Fibroblast of lung (primary cell): ENCODE measurements at places on chromosomes 12 and 14. TPM values are rescaled to one million over a fixed set of nuclear protein-coding genes. Genes with fewer than 3 reads are reported as not detected.

GRCh38 chr12:119325813-119326212 lies 8.7 kb upstream of the CCDC60 start:
- DNase-seq = no peak

DNA sequence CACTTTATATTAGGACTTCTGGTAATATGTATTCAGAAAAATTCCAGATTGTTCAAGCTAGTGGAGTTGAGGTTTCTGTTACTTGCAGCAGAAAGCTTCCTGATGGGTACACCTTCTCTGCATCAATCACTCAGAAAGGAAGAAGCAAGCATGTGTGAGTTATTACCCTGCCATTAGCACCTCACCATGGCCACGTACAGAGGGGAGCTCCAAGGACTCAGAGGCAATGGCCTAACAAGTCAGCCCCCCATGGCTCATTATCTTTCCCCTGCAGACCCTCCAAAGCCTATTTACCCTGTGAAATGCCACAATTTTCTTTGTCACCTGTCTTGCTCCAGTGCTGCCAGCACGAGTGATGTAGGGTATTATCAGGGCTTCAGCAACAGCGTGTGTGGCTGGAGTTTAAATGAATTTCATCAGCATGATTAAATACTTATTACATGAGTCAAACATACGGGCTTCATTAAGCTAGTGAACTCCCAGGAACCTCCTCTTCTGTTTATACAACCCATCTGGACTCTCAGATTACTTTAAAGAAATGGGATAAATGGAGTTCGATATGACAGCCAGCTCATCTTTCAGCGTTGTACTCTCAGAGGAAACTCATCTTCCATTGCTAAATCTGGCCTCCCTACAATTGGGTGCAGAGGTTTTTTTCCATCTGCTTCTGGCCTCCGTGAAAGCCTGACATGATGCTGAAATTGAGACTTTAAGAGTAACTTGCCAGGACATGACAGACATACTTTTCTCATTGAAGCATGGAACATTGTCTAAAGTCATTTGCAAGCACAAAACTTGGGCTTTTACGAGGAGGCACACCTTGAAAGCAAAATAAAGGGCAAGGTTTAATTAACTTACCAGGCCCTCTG lies 135.9 kb downstream of the TMEM30B start:
- DNase-seq = peak; percentile 96

DNA sequence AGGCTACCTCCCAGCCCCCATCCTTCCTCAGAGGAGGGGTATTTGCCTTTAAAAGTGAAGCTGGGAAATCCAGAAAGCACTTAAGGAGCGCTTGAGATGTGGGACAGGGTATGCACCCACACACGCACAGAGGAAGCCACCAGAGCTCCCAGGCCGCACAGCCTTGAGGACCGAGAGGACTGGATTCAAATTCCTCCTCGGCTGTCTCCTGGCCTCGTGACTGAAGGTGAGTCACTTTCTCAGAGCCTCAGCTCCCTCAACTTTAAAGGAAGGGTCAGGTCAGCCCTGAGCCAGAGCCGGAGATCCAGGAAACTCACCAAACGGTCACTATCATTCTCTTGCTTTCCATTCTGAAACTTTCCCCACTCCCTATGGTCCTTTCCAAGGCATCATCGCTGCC lies 37.6 kb downstream of the BCL11B start:
- no peak for DNase-seq

- DNase-seq = no peak
Measured at GRCh38 chr12:11645391-11645790, 4.1 kb upstream of the ETV6 start.

GRCh38 chr14:101758913-101759593 lies 2.5 kb upstream of the PPP2R5C start:
- no peak for DNase-seq

- DNase-seq = peak; percentile 37
Measured at GRCh38 chr14:69013943-69014782, 35.1 kb upstream of the ACTN1 start.

- DNase-seq = peak; percentile 15
Measured at GRCh38 chr12:100545092-100545491, 28.4 kb upstream of the GAS2L3 start.

The PLA2G1B gene
- 0.51 TPM in 1 of 2 replicates, not detected in the other for total RNA-seq

GRCh38 chr14:67641902-67642749 lies 22.4 kb downstream of the ARG2 start:
- DNase-seq = no peak

The TMCC3 gene
- total RNA-seq = 0.33 and 0.51 TPM in 2 replicates

- no peak for DNase-seq
Measured at GRCh38 chr14:100603341-100604120, 16.3 kb upstream of the BEGAIN start.

The ENDOU gene
- 0.17 TPM in 1 of 2 replicates, not detected in the other for total RNA-seq

DNA sequence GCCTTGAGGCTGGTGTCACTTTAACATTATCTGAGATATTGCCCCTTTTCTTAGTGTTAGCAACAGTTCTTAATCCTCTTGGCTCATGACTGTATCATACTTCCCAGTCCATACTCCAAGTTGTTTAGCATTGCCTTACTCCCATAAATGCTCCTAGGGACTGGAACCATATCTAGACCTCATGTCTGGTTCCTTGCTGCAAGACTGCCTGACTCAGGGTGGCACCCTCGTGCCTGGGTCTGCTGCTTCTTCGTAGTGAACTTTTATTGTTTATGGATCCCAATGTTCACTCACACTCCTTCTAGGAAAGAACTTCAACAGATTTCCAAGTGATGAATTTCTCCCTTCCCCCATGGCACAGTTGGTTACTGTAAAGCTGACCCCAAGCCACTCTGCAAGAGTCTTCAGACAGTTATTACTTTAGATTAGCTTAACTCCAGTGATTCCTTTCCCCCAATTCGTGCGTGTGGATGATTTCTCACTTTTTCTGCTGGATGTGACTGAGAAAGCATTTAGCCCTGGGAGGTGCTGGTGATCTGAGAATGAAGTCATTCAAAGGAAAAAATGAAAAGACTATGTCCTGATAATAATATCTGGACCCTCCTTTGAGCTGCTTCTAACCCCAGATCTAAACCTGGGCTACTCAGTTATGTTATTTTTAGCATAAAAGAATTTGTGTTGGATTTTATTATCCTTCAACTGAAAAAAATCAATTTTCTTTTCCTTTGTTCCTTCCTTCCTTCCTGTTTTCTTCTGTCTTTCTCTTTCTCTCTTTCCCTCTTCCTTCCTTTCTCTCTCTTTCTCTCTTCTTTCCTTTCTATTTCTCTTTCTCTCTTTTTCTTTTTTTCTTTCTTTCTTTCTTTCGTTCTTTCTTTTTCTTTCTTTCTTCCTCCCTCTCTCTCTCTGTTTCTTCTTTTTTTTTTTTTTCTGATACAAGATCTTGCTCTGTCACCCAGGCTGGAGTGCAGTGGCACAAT lies 47.5 kb upstream of the PPP1R12A start:
- peak; percentile 9 for DNase-seq

The RDH5 gene
- 12.1 and 49.2 TPM in 2 replicates for total RNA-seq

DNA sequence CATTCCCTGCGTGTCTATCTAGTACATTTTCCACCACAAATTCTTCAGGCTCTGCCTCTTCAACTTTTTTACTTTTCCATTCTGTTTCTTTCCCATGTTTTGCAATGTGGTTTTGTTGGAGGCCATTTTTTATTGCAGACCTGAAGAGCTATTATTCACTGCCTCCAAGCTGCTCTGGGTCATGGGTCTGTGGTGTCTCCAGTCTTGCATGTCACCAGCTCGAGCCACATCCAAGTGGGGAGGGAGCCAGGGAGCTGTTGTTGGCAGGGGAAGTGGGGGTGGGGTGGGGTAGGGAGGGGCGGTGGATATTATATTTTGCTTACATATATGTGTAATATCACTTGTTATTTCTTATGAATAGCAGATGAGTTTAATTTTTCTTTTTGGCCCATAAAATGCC lies 69.1 kb downstream of the VEZT start:
- DNase-seq = peak; percentile 35

- no peak for DNase-seq
Measured at GRCh38 chr14:78314484-78314883, 144.3 kb downstream of the NRXN3 start.

GRCh38 chr14:35847636-35848035 lies 21.5 kb downstream of the BRMS1L start:
- no peak for DNase-seq

GRCh38 chr14:47961634-47962033 lies 286.2 kb upstream of the MDGA2 start:
- DNase-seq = no peak

DNA sequence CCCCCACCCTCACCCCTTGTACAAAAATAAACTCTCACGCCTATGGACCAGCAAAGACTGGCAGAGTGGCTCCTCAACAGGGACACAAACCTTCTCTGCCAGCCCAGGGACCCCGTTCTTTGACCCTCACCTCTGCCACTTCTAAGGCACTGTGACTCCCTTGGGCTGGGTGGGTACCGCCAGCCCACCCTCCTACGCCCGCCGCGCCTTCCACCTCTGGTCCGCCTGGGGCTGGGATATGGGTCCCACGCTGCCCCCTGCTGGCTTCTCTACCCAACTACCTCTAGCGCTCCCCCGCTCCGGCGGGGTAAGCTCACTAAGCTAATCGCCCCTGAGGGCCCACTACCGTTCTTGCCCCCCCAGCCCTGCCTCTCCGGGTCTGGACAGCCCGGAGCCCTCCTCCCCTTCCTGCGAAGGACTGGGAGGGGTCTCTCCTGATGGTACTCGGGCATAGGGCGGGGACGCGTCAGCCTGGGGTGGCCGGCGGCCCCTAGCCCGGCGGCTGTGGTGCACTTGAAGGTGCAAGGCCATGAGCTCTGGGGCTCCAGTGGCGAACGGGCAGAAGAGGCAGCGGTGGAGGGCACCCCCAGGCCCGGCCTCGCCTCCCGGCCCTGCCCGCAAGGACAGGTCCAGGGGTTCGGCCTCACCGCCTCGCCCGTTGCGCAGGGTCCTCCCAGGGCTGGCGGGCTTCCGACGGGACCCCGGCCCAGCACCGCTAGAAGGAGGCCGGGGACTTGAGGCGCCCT lies 8.1 kb downstream of the ZNF219 start:
- DNase-seq = no peak

GRCh38 chr12:104712477-104712876 lies 245.6 kb downstream of the SLC41A2 start:
- DNase-seq = peak; percentile 64

DNA sequence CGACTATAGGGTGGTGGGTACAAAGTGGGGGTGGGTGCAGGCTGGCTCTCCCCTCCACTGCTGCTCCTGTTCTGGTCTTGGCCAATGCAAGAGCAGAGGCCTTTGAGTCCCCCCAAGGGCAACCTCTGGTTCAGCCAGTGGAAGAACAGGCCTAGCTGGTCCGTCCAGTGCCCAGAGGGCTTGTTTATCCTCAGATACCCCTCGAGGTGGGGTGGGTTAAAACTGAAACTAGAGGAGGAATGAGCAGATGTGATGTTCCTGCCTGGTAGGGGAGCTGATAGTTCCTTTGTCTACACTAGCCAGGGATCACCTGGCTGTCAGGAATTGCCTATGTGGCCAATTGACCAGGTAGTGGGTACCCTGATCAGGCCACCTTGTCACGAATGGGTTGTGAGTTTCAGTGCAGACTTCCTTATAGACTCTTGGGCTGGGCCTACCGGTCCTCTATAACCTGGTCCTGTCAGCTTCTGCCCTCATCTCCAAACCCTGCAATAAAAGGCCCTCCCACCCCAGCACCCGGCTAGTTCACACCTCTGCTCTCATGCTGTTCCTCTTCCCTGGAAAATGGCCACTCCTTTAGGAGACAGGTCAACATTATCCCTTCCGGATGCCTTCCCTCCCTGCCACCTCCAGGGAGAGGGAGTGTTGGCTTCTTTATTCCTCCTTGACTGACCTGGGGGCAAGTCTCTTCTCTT lies 10.7 kb upstream of the HSP90AA1 start:
- DNase-seq = no peak

GRCh38 chr14:91035855-91036254 lies 24.6 kb downstream of the RPS6KA5 start:
- DNase-seq = no peak

GRCh38 chr12:89069431-89069830 lies 282.9 kb downstream of the DUSP6 start:
- DNase-seq = no peak

The BHLHE41 gene
- total RNA-seq = 0.51 and 2.3 TPM in 2 replicates

DNA sequence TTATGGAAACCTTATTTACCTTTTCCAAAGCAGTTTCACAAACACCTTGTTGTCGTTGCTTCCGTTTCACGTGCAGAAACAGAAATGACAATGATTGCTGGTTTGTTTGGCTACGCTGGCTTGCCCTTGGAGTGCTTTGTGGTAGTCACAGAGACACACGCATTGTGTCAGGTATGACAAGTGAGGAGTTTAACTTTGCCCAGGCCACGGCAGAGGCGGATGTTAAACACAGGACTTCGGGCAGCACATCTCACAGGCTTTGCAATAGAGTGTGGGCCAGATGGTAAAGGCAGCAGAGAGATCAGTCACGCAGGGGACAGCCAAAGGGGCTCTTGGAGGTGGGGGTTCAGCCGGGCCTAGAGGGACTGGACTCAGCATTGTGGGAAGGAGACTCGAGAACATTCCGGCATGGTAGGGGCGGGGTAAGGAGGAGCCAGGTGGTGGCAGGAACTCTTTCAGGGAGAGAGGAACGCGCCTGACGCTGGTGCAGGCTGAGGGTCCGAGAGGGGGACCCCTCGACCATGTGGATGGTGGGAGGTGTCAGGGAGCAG lies 59.8 kb upstream of the KCNA1 start:
- no peak for DNase-seq

GRCh38 chr12:21676776-21677175 lies 19.1 kb upstream of the LDHB start:
- DNase-seq = no peak

GRCh38 chr14:73724696-73725095 lies 10.5 kb upstream of the PNMA1 start:
- DNase-seq = no peak

DNA sequence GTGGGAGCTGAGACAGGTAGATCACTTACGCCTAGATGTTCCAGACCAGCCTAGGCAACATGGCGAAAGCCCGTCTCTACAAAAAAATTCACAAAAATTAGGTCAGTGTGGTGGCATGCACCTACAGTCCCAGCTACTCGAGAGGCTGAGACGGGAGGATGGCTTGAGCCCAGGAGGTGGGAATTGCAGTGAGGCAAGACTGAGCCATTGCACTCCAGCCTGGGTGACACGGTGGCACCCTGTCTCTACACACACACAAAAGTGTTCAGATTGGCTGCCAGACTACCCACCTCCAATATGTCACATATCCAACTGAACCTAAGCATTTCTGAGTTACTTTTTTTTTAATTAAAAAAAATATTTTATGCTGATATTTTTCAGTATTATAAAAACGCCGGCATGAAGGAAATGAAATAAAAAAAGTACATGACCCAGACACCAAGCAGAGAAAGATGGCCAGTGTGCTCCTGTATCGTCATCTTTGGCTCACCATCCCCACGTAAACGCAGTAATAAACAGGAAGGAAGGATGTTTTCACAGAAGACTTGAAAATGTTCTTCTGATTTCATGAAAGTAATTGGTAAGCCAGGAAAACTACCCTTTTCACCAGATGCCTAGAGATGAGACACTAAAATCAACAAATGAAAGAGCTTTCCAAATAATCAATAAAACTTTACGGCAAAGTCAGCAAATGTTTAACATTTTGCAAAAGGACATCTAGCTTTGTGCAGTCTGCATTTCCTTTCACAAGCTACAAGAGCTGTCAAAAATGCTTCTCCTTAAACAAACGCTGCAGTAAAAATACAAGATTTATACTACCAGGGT lies 26.4 kb downstream of the CDC42BPB start:
- no peak for DNase-seq
